ENCODE measurements at places on chromosomes 5 and 9. TPM values are rescaled to one million over a fixed set of nuclear protein-coding genes. Genes with fewer than 3 reads are reported as not detected.

The SYK gene
- not detected for total RNA-seq

The ZSWIM6 gene
- total RNA-seq: 13.6 TPM

The IL9 gene
- not detected for total RNA-seq

The FOXD4L6 gene
- total RNA-seq: not detected

The SLC6A3 gene
- total RNA-seq: not detected

The CFAP157 gene
- under 0.01 TPM for total RNA-seq

The TMEM174 gene
- total RNA-seq: not detected

The PCDHGA5 gene
- total RNA-seq: 2.6 TPM

The DBH gene
- total RNA-seq: not detected

The TUSC1 gene
- 10.5 TPM for total RNA-seq

The SMIM3 gene
- total RNA-seq: 34.9 TPM

The CARD9 gene
- total RNA-seq: 1.0 TPM

- no peaks in the 10 kb centered on the region for H3K4me1 ChIP-seq
- H3K27me3 ChIP-seq: no peaks in the 10 kb centered on the region
- H3K27ac ChIP-seq: no peak overlapping the region
- no peak for DNase-seq
These were observed 179.9 kb upstream of the NR3C1 start for GRCh38 chr5:143583409-143583808.

GRCh38 chr9:99172124-99173091, 49.3 kb downstream of the ALG2 start:
- H3K27ac ChIP-seq: no peak overlapping the region
- no peaks in the 10 kb centered on the region for H3K36me3 ChIP-seq
- H3K4me1 ChIP-seq: no peaks in the 10 kb centered on the region
- no peak for DNase-seq
- H3K4me3 ChIP-seq: no peak overlapping the region
- H3K27me3 ChIP-seq: peaks cover 8% of the 10 kb centered on the region

- no peaks in the 10 kb centered on the region for H3K36me3 ChIP-seq
- no peaks in the 10 kb centered on the region for H3K27me3 ChIP-seq
- H3K4me3 ChIP-seq: no peak overlapping the region
- no peaks in the 10 kb centered on the region for H3K4me1 ChIP-seq
- no peak overlapping the region for H3K27ac ChIP-seq
These were observed 1078.3 kb upstream of the EDIL3 start for GRCh38 chr5:85462957-85463356.

DNA sequence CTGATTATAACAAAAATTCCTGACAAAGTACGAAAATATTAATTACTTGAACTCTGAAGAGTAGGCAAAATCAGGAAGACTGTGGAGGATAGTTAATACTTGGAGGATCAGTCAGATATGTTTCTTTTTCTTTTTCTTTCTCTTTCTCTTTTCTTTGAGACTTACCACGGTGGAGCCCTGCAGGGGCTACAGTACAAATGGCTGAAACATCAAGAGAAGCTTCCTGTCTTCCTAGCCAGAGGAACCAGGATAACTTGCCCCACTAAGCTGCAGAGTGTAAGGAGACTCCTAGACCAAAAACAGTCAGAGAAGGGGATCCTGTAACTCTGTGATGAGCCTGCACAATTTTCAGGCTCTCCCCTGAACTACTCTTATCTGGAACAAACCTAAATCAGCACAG, 324.6 kb upstream of the TYRP1 start:
- no peak overlapping the region for H3K27ac ChIP-seq
- H3K27me3 ChIP-seq: no peaks in the 10 kb centered on the region
- no peak overlapping the region for H3K4me3 ChIP-seq
- no peaks in the 10 kb centered on the region for H3K4me1 ChIP-seq
- no peak for DNase-seq
- H3K36me3 ChIP-seq: no peaks in the 10 kb centered on the region

GRCh38 chr9:38071470-38072134, 2.6 kb upstream of the SHB start:
- H3K4me1 ChIP-seq: peaks cover 10% of the 10 kb centered on the region
- no peak overlapping the region for H3K27ac ChIP-seq
- no peaks in the 10 kb centered on the region for H3K36me3 ChIP-seq
- H3K27me3 ChIP-seq: no peaks in the 10 kb centered on the region
- no peak overlapping the region for H3K4me3 ChIP-seq
- DNase-seq: no peak

GRCh38 chr9:93081081-93081529, 14.9 kb upstream of the CARD19 start:
- H3K36me3 ChIP-seq: no peaks in the 10 kb centered on the region
- peak; percentile 26 for DNase-seq
- no peaks in the 10 kb centered on the region for H3K27me3 ChIP-seq
- H3K27ac ChIP-seq: peak overlapping the region; percentile 57
- no peak overlapping the region for H3K4me3 ChIP-seq

GRCh38 chr5:14560091-14560595, 21.4 kb upstream of the OTULINL start:
- H3K4me1 ChIP-seq: no peaks in the 10 kb centered on the region
- no peak overlapping the region for H3K4me3 ChIP-seq
- peaks cover 2% of the 10 kb centered on the region for H3K27me3 ChIP-seq
- no peak for DNase-seq

GRCh38 chr5:39019254-39019653, 54.9 kb downstream of the RICTOR start:
- peaks cover 1% of the 10 kb centered on the region for H3K36me3 ChIP-seq
- no peak overlapping the region for H3K27ac ChIP-seq
- H3K4me3 ChIP-seq: no peak overlapping the region
- H3K4me1 ChIP-seq: peaks cover 10% of the 10 kb centered on the region
- DNase-seq: peak; percentile 27

GRCh38 chr5:174145821-174146220, 100.3 kb downstream of the NSG2 start:
- no peaks in the 10 kb centered on the region for H3K27me3 ChIP-seq
- H3K4me3 ChIP-seq: no peak overlapping the region
- no peak overlapping the region for H3K27ac ChIP-seq
- H3K4me1 ChIP-seq: no peaks in the 10 kb centered on the region

DNA sequence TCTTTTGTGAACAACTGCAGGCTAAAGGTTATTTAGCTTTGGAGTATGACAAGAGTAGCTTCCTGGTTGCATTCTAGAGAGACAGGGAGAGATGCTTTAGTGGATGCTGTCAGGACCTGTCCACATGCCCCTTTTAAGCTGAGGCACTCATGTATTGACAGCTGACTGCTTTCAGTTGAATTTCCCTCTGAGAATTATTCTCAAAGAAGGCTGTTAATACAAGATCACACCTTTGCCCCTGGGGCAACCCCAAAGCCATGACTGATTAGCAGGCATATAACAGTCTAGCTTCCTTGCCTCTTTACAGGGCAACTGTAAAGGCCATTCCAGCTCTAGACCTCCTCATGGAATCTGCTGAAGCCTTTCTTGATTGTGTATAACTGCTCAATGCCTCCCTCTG, 117.6 kb upstream of the ATP10B start:
- no peak overlapping the region for H3K4me3 ChIP-seq
- DNase-seq: no peak
- no peaks in the 10 kb centered on the region for H3K27me3 ChIP-seq
- H3K36me3 ChIP-seq: no peaks in the 10 kb centered on the region

DNA sequence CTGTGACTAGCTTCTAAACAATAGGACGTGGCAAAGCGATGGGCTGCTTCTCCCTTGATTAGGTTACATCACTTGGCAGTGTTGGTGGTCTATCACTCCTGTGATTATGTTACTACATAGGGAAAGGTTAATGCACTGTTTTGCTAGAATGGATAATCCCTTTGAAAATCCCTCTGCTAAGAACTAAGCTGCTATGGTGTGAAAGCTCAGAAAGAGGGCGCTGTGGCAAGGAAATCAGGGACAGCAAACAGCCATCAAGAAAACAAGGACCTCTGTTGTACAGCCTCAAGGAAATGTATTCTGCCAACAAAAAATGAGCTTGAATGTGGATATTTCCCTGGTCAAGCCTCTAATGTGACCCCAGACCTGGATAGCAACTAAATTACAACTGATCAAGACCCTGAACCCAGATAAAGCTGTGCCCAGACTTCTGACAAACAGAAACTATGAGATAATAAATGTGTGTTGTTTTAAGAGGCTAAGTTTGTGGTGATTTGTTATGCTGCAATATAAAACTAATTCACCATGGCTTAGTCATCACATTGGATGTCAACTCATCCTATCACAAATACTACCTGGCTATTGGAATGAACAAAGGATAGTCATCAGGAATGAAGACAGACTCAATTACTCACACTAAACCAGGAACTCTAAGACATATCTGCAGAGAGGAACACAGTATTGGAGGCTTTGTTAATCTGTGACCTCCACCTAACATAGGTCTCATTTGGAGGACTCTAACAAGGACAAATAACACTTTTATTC, 1215.9 kb downstream of the EFNA5 start:
- DNase-seq: peak; percentile 61
- H3K27me3 ChIP-seq: no peaks in the 10 kb centered on the region
- no peaks in the 10 kb centered on the region for H3K4me1 ChIP-seq
- no peaks in the 10 kb centered on the region for H3K36me3 ChIP-seq

DNA sequence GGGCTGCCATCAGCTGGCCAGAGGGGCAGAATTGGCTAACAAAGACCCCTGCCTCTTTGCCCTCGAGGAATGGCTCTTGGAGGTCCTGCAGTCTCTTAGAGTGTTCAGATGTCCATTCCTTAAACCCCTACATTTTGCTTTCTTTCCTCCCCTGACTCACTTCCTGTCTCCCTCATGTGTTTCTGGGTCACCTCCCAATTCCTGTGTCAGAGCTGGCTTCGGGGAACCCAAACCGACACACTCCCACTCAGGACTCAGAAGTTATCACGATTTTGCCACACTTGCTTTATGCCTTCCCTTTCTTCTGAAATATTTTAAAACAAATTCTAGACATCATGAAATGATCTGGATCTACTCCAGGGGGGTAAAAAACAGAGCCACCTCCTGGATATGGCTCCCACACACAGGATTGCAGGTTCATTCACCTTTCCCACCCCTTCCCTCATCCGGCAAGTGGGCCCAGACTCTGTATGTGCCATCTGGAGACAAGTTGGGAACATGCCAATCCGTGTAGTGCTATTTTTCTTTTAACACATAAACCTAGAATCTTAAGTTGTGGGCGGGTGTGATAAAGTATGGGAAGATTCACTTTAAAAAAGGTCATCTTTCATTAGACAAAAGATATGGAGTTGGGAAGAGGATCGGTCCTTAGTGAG, 145.7 kb downstream of the NXNL2 start:
- H3K36me3 ChIP-seq: no peaks in the 10 kb centered on the region
- H3K27me3 ChIP-seq: no peaks in the 10 kb centered on the region
- DNase-seq: peak; percentile 54
- H3K4me1 ChIP-seq: peaks cover 4% of the 10 kb centered on the region
- no peak overlapping the region for H3K4me3 ChIP-seq
- no peak overlapping the region for H3K27ac ChIP-seq

DNA sequence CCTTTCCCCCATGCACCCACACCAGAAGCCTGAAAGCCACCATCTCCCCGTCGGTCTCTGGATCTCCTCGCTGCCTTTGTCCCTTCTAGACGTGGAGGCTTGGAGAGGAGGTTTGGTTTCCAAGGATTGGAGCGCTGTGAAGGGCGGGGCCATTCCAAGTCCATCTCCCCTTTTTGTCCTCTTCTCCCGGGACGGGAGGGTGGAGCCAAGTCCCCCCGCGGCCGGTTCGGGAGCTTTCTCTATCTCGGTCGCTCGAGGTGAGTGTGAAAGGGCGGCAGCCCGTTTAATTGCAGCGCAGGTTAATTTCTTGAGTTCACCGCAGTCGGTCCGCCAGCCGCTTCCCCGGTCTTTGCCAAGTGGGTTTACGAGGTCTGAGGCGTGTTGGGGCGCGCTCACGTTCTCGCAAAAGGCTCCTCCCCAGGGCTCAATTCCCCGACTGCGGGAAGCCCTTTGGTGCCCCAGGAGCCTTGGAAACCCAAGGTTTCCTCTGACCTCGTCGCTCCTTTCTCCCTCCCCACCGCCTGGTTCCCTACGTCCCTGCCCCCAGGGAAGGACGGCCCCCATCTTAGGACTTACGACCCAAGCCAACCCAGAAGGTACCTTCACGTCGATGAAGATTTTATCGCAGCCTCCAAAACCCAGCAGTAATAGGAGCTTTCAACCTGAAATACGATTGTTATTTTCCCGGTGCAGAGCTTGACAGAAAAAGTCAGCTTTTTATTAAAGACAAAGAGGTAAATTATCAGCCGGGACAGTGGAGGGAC, 2.8 kb upstream of the ZNF462 start:
- no peaks in the 10 kb centered on the region for H3K27me3 ChIP-seq
- H3K4me3 ChIP-seq: peak overlapping the region; percentile 90
- peak overlapping the region; percentile 65 for H3K27ac ChIP-seq
- no peaks in the 10 kb centered on the region for H3K4me1 ChIP-seq

- no peak for DNase-seq
- H3K4me1 ChIP-seq: no peaks in the 10 kb centered on the region
- H3K4me3 ChIP-seq: no peak overlapping the region
- H3K27ac ChIP-seq: no peak overlapping the region
These were observed 77.1 kb upstream of the CNTLN start for GRCh38 chr9:17057729-17058128.

DNA sequence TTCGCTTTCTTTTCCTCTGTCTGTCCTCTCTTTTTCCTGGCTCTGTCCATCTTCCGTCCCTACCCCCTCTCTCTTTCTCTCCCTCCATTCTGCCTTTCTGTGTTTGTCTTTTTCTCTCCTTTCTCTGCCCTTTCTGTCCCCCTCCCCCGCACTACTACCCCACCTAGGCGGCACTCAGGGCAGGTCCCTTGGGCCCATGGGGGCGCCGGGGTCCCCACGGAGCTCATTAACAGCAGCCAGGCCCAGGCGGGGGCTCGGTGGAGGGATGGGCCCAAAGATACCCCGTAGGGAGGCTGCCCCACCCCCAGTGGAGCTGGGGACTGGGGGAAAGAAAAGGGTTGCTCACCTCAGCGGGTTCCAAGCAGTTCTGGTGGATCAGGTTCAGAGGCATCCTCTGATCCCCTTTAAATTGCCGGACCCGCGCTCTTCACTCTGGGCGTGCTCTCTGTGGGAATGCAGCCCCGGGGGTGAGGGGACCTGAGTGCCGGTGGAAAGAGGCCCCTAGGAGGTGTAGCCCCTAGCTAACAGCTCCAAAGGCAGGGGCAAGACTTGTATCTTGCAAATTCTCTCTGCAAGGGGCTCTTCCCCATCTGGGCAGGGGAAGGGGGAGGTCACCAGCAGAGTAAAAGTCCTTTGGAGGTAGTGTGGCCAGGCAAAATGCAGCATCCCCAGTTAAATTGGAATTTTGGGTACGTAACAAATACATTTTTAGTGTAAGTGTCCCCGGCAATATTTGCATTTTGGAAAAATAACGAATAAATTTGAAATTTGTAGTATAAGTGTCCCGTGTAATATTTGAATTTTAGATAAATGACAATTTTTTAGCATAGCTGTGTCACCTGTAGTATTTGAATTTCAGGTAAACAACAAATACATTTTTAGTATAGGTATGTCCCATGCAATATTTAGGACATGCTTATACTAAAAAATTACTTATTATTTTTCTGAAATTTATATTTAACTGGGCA, 7.4 kb downstream of the LHX2 start:
- no peak overlapping the region for H3K27ac ChIP-seq
- DNase-seq: no peak
- peaks cover 94% of the 10 kb centered on the region for H3K27me3 ChIP-seq
- H3K4me1 ChIP-seq: no peaks in the 10 kb centered on the region
- H3K4me3 ChIP-seq: no peak overlapping the region
- H3K36me3 ChIP-seq: no peaks in the 10 kb centered on the region

GRCh38 chr5:152282331-152282730, 122.7 kb downstream of the NMUR2 start:
- no peaks in the 10 kb centered on the region for H3K4me1 ChIP-seq
- no peak overlapping the region for H3K27ac ChIP-seq
- DNase-seq: no peak
- no peak overlapping the region for H3K4me3 ChIP-seq
- no peaks in the 10 kb centered on the region for H3K36me3 ChIP-seq

- peak; percentile 96 for DNase-seq
- H3K27me3 ChIP-seq: no peaks in the 10 kb centered on the region
- peak overlapping the region; percentile 68 for H3K27ac ChIP-seq
- no peak overlapping the region for H3K4me3 ChIP-seq
These were observed 49.7 kb downstream of the MYO10 start for GRCh38 chr5:16886366-16886736.
